ENCODE measurements at places on chromosomes 16 and 17.
A peak's percentile ranks its signal among the peaks of the same experiment; 100 is the strongest.

GRCh38 chr16:1181404-1182315 lies 28.8 kb downstream of the CACNA1H start:
- no peak for DNase-seq

- DNase-seq = peak; percentile 27
Measured at GRCh38 chr17:2468270-2468669, 43.4 kb downstream of the METTL16 start.

- DNase-seq = no peak
Measured at GRCh38 chr17:50144845-50145531, 5.5 kb downstream of the PPP1R9B start.

- no peak for DNase-seq
Measured at GRCh38 chr17:79425686-79426085, 185.2 kb downstream of the RBFOX3 start.

DNA sequence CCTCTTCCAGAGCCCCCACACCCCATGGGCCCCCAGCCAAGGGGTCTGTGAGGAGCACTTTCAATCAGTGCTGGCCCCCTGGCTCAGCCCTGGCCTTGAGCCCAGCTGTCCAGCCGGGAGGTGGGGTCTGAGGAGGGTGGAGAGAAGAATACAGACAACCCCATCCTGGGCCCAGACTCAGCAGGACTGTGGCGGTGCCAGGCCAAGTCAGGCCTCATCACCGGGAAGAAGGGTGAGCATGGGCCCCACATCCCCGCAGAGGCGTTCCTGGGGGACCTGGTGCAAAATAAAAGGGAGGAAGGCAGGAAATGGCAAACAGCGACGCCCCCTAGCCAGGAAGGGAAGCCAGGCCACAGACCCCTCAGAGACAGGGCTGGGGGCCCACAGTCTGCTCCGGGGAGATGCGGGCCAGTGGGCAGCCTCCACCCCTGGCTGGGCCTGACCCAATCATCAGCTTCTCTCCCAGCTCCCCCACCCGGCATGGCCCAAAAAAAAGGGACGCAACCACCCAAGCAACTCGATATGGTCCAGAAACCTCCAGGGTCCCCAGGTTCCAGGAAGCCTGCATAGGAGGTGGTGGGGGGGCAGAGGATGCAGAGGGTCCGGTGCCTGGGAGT lies 20.6 kb downstream of the ZNF423 start:
- no peak for DNase-seq

GRCh38 chr17:42779304-42779935 lies 990 bp upstream of the WNK4 start:
- DNase-seq = no peak
